ENCODE measurements at places on chromosomes 13 and 19.

GRCh38 chr13:31797154-31797775, 57.9 kb downstream of the RXFP2 start:
- no peak for DNase-seq

- DNase-seq, result no peak
Measured at GRCh38 chr13:107852072-107852471, 363.3 kb downstream of the LIG4 start.

DNA sequence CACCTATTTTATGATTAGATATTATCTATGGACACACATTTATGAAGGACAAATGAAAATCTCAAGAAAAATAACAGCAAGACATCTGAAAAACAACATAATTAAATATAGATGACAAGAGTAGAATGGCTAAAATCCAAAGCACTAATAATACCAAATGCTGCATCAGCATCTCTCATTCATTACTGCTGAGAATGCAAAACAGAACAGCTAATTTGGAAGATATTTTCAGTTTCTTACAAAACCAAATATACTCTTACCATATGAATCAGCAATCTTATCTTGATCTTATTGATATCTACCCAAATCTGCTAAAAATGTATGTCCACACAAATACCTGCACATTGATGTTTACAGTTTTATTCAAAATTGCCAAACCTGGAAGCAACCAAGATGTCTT, 829.1 kb upstream of the MIR17HG start:
- no peak for DNase-seq

DNA sequence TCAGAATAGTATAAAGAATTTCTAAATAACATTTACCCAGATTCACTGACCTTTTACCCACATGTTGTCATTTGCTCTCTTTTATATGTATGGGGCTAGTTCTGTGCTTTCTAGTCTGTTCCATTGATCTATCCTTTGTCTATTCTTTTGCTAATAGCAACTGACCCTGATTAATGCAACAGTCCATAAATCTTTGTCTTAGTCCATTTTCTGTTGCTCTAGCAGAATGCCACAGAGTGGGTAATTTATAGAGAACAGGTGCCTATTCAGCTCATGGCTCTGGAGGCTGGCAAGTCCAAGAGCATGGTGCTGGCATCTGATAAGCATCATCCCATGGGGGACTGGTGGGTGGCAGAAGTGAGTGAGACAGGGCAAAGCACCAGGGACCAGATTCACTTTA, 52.1 kb downstream of the LHFPL6 start:
- DNase-seq, result no peak

DNA sequence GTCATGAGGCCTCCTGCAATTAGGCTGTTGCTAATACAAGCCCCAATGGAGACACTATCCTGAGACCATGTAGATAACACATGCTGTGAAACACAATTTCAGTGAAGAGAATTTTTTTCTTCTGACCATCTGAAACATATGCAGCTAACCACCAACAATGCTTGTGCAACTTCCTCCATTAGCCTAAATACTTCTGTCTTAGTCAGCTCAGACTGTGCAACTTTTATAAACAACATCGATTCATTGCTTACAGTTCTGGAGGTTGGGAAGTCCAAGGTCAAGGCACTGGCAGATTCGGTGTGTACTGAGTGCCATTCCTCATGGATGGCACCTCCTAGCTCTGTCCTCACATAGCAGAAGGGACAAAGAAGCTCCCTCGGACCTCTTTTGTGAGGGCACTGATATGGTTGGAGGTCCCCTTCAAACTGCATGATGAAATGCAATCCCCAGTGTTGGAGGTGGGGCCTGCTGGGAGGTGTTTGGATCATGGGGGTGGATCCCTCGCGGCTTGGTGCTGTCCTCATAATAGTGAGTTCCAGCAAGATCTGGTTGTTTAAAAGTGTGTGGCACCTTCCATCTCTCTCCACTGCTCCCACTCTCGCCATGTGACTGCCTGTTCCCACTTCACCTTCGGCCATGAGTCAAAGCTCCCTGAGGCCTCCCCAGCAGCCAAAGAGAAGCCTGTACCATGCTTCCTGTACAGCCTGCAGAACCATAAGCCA, 27.7 kb downstream of the STK24 start:
- DNase-seq, result no peak

DNA sequence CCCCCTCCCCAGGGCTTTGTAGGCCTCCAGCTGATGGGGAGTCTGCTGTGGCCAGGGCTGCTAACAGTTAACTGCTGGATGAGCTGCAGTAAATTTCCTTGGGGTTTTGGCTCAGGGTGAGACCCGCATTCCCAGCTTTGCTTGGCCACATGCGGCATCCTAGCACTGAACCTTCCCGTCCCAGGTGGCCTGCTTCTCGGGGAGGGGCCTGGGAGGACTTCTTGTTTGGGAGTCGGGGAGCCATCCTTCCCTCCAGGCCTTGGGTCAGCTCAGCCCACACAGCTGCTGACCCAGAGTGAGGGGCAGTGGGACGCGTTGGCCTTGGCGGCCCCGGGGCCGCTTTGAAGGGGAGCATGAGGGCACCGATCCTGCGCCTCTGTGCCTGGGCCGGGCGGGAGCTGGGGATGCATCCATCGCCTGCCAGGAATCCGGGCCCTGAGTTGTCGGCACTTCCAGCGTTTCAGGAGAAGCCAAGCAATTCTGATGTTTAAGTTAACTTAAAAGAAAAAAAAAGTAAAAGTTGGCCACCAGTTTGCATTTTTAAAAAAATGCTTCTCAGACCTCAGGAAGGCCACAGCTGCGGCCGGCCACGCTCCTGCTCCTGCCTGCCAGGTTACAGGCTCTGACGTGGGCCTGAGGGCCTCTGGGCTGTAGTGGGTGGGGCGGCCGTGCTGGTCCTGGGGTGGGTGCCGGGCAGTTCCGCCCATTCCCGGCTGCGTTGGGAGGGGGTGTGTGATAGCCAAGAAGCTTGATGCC, 27.7 kb downstream of the CRTC1 start:
- no peak for DNase-seq

DNA sequence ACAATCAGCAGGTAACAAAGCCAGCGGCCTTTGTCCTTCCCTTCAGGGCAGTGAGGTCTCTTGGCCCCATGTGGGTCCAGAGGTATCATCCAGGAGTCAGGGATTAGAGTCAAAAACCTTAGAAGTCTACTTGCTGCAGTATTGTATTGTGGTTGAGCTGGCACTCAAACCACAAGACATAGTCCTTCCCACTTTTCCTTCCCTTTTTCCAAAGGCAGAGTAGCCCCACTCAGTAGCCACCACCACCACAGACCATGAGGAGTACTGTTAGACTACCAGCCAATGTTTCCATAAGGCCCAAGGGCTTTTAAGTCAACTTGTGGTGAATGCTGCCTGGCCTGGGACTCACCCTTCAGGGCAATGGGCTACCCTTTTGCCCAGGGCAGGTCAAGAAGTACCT, 27.1 kb upstream of the CCNA1 start:
- no peak for DNase-seq

DNA sequence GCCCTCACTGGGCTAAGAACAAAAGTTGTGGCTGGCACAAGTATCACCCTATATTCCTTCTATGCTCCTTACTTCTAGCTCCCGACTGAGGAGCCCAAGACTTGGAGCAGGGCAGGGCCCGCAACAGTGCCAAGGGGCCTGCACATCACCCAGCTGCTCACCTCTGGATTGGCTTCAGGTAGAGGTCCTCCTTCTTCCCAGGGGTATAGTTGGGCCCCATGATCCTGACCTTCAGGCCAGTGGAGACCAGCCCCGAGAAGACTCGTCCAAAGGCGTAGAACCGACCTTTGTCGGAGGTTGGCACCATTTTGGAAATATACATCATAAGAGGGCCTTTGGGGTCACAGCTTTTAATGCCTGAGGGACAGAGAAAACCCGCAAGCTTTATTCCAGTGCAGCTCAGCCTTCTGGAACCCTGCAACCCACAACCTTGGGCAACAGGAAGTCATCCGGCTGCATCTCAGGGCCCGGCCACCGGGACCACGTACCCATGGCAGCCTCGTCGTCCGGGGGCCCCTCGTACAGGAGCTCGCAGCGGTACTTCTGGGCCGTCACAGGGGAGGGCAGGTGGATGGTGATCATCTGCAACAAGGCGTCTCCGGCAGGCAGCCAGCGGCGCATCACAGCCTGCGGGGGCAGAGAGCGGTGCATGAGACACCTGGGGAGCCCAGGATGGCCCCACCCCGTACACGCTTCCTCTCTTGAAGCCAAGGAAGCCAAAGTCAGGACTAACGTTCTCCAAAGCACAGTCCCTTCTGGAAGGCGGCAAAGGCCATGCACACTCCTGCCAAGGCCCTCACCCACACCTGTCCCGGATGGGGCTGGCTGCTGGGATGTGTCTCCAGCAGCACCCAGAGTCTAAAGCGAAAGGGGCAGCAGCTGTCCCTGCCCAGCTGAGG, 4.7 kb downstream of the EEF2 start:
- DNase-seq, result no peak

DNA sequence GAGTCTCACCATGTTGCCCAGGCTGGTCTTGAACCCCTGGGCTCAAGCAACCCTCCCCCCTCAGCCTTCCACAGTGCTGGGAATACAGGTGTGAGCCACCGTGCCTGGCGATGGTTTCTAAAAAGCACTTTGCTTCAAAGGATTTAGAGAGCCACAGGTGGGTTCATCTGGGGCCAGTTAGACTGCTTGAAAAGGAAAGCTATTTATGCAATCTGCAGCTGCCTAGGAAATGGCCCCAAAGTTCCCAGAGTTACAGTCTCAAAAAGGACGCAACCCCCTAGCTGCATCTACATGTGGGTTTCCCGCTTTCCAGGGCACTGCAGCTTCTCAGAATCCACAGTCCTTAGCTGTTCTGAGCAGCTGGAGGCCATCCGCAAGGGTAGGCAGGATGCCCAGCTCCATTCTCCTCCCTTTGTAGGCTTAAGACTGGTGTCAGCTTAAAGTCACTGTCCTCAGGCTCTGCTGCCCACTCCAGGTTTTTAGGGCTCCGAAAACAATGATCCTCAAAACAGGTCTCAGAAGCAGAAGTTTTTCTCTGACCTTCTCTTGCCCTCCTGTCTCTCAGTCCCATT, 41.4 kb downstream of the ZNF823 start:
- no peak for DNase-seq

DNA sequence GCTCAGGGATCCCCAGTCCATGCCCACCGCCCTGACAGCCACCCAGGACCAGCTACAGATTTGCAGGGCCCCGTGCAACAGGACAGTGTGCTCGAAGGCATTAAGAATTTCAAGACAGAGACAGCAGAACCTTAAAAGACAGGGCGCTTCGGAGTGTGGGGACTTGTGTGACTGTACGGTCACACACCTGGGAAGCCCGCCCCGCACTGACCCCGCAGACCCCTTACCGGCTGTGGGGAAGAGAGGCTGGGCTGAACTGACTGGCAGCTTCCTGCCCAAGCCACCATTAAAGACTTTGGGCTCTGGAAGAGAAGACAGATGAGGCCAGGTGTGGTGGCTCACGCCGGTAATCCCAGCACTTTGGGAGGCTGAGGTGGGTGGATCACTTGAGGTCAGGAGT, 14.4 kb downstream of the STAP2 start:
- no peak for DNase-seq

- DNase-seq, result no peak
Measured at GRCh38 chr13:99855526-99856420, 115.8 kb downstream of the ZIC5 start.

GRCh38 chr13:95233026-95233635, 68.1 kb downstream of the ABCC4 start:
- no peak for DNase-seq

GRCh38 chr13:30869491-30869890, 36.6 kb upstream of the MEDAG start:
- DNase-seq, result no peak

DNA sequence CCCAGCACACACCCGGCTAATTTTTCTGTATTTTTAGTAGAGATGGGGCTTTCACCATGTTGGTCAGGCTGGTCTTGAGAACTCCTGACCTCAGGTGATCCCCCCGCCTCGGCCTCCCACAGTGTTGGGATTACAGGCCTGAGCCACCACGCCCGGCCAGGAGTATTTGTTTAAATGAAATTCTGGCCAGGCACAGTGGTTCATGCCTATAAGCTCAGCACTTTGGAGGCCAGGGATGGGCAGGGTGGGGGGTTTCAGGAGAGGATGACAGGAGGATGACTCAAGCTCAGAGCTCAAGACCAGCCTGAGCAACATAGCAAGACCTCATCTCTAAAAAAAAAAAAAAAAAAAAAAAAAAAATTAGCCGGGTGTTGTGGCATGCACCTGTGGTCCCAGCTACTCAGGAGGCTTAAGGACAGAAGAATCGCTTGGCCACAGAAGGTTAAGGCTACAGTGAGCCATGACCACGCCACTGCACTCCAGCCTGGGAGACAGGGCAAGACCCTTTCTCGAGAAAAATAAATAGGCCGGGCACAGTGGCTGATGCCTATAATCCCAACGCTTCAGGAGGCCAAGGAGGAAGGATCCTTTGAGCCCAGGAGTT, 8.2 kb upstream of the DHDH start:
- no peak for DNase-seq

DNA sequence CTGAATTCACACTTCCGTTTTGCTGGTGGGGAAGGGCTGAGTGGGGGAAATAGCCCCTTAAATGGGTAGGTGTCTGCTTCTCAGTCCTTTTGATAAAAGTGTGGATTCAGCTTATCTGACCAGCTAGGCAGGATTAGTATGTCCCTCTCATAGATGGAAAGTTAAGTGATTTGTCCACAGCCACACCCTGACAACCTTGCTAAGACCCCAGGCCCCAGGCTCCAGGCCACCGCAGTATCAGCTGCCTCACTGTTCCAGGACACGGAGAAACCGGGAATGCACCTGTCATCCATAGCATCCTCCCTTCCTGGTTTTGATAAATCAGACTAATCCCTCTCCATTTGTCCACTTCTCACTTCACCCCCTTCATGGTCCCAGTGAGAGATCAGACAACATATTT, 197.7 kb downstream of the USP12 start:
- DNase-seq, result no peak

DNA sequence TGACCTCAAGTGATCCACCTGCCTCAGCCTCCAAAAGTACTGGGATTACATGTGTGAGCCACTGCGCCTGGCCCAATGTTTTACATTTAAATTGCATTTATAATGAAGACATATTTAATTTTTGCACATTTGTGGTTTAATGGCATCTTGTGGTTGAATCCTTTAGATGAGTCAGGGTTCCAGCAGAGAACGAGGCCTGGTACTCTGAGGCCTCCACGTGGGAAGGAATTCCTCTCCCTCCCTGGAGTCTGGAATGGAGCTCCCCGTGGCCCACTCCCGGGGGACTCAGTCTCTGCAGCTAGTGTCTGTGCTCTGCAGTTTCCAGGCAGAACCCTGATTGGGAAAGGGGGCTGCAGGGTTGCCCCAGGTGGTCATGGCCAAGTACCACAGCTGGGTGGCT, 24.2 kb downstream of the ZFR2 start:
- DNase-seq, result no peak

DNA sequence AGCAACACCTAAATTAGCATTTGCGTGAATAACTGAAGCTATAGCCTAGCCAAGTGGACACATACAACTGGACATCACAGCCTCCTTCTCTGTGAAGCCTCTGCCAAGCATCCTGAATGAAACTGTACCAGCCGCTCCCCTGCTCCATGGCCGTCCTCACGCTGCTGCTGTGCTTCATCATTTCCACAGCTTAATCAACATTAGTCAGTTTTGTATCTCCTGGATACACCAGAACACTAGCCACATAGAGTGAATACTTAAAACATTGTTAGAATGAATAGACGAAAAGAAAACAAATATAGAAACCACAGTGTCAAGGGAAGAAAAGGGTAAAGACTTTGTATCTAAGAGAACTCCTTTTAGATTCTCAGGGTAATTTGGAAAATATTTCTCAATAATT, 1526.9 kb downstream of the EFNB2 start:
- no peak for DNase-seq

GRCh38 chr19:13082192-13083007, 20.3 kb downstream of the LYL1 start:
- DNase-seq, result no peak
